CD14-positive monocyte (primary cell): ENCODE measurements at places on chromosomes 4 and X. TPM values are rescaled to one million over a fixed set of nuclear protein-coding genes. Genes with fewer than 3 reads are reported as not detected.

- DNase-seq, result no peak
Observed at GRCh38 chrX:125262836-125263235, 56.8 kb upstream of the TEX13C start.

GRCh38 chrX:9597361-9598035 lies 132.6 kb downstream of the TBL1X start:
- no peak for DNase-seq

DNA sequence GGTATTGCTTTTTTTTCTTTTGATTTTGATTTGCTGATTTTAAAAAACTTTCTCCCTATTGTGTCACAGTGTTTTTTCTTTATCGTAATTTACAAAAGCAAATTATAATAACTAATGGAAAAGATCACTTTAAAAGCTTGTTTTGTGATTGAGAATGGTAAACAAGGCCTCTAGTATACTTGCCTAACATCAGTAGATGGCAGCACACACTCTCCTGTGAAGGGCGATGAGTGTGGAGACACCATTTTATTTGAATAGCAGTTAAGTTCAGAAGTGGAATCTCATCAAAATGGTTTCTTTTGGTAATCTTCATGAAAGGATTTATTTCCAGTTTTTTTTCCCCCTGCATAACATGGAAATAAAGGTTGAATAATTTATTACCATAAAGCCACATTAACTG lies 72.3 kb downstream of the PAK3 start:
- DNase-seq, result no peak

GRCh38 chr4:30620711-30621110 lies 99.5 kb upstream of the PCDH7 start:
- DNase-seq, result no peak

- no peak for DNase-seq
Observed at GRCh38 chrX:23782455-23782854, 518 bp upstream of the SAT1 start.

- DNase-seq, result no peak
Observed at GRCh38 chrX:9273744-9274143, 191.1 kb upstream of the TBL1X start.

DNA sequence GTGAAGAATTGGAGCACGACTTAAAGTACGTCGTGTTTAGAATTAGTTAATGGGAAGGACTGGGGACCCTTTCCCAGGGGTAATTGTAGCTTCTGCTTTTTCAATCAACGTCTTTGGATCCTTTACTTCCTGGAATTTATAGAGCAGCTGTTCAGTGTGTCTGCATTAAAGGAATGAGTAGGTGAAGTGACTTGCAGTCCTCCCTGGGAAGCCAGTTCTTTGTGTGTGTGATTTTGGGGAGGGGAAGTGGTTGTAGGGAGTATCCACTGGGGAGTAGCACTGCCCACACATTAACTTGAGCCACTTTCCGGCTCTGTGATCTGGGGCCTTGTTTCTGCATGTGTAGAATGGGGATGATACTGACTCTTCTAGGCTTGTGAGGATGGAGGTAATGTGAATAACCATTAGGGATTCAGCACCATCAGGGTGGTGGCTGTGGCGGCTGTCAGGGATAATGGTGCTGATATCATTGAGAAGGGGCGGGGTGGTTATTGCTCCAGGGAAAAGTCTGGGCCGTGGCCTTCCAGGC lies 54.7 kb downstream of the TMEM131L start:
- DNase-seq, result no peak

DNA sequence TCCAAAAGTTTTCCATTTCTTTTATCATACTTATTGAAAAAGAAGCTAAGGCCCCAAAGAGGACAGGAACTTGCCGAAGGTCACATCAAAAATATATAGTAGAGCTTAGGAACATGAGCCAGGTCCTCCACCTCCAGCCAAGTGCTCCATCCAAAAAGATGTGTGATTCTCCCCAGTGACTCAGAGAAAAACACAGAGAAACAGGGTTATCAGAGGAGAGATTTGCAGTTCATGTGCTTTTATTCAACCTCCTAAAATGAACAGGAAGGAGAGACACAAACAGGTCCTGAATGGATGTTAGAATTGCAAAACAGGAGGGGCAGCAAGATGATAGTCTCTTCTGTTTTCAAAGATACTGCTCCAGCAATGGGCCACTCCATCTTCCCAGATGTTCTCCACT lies 19.6 kb upstream of the FGF16 start:
- DNase-seq, result no peak

DNA sequence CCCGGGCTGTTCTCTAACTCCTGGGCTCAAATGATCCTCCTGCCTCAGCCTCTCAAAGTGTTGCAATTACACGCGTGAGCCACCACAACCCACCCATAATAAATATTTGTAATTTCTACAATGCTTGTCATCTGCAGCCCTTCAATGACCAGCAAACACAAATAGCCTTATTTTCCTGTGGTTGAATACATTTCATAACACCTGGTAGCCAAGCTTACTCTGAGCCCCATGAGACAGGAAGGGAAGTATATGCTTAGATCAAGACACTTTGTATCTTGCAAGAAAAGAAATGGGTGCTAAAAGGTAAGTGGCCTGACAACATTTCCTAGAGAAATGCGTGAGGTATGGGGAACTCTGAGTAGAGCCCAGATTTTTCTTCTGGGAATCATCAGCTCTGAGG lies 56.9 kb upstream of the PDGFRA start:
- no peak for DNase-seq

DNA sequence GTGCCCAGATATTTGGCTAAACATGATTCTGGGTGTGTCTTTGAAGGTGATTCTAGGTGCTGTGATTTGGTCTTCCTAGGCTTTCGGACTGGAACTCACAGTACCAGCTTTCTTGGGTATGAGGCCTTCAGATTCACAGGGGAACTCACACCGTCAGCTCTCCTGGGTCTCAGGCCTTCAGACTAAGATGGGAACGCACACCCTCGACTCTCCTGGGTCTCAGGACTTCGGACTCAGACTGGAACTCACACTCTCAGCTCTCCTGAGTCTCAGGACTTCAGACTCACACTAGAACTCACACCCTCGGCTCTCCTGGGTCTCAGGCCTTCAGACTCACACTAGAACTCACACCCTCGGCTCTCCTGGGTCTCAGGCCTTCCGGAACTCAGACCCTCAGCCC lies 137.7 kb downstream of the CRLF2 start:
- no peak for DNase-seq

DNA sequence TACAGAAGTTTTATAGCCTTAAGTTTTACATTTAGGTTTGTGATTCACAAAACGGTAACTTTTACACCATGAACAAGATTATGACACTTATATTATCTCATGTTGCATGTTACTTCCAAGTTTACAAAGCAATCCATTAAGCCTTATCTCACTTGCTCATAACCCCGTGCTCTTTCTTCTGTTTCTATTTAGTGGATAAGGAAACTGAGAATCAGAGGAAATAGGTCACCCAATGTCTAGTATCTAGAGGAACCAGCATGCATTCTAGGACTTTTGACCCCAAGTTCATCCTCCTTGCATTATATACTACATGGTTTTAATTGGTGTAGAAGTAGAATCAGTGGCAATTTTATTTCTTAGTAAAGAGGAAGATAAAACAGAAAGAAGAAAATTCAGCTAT lies 67.0 kb upstream of the ANXA3 start:
- no peak for DNase-seq

Gene ATOH1
- not detected for polyA plus RNA-seq

Gene C4orf51
- polyA plus RNA-seq, result not detected in 2 replicates

Gene CSN3
- polyA plus RNA-seq, result not detected

Gene NPY2R
- polyA plus RNA-seq, result not detected

Gene ARSD
- polyA plus RNA-seq, result 18.2 and 19.2 TPM in 2 replicates

Gene GNL3L
- polyA plus RNA-seq, result 13.0 and 18.1 TPM in 2 replicates

Gene TREX2
- polyA plus RNA-seq, result not detected
